ENCODE measurements at places on chromosomes 12 and 14.

GRCh38 chr12:104494793-104495158 is 38.0 kb downstream of the CHST11 start:
- no peak for DNase-seq

DNA sequence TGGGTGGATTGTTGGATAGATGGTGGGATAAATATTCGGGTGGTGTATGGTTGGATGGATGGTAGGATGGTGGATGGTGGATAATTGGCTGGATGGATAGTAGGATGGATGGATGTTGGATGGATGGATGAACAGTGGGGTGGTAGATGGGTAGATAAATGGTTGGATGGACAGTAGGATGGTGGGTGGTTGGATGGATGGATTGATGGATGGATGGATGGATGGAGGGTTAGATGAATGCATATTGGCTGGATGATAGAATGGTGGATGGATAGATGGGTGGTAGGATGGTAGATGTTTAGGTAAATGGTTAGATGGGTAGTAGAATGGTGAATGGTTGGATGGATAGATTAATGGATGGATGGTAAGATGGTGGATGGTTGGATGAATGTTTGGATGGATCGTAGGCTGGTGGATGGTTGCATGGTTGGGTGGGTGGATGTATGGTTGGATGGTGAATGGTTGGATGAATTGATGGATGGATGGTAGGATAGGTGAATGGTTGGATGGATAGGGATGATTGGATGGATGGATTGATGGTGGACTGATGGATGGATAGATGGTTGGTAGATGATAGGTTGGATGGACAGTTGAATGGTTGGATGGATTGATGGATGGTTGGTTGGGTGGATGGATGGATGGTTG is 23.6 kb downstream of the ZBTB42 start:
- no peak for DNase-seq

DNA sequence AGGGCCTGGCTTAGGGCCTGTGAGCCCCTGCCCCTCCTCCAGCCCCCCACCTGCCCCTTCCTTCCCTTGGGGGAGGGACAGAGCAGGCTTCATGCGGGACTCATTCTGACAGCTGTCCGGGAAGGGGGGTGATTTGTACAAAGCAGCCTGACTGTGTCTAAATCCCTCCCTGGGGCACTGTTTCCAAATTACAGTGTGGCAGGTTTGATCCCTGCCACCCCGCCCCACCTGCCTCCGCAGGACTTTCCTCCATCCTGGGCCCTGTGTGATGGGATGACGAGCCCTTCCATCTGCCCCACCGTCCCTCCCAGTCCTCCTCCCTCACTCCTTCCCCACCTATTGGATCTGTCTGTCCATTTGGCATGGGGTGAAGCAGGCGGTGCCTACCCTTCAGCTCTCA is 363.9 kb downstream of the BCL11B start:
- no peak for DNase-seq

GRCh38 chr14:74141703-74142102 is 56.9 kb downstream of the LIN52 start:
- DNase-seq: no peak

DNA sequence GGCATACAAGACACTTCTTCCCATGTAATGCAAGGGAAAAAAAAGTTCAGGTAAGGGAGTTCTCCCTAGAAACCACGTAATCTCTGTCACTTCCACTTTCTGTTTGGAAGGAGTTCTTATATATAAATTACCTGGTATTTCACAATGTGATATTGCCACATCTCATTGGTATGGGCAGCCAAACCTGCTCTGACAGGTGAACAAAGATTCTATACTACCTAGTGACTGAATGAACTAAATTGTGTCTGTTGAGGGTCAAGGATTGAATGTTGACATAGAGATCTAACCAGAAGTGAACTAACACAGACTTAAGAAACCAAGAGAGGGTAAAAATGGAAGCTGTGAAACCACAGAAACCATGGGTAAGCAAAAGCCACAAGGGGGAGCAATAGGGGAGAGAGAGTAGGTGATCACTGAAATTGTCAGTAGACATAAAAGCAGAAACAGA is 161.3 kb downstream of the RPL10L start:
- DNase-seq: no peak

DNA sequence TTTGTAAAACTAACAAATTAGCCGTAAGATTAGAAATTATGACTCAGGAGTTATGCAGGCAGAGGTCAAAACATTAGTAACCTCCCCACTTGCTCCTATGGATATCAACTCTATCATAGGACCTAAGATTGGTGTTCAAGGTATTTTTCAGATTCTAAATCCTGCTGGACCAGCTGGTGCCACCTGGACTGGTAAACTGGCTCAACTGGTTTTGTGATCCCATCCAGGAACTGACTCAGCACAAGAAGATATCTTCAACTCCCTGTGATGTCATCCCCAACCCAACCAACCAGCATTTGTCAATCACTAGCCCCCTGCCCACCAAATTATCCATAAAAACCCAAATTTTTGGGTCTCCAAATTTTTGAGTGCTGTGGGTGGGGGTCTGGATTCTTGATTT is 98.1 kb upstream of the OR4E1 start:
- DNase-seq: no peak

DNA sequence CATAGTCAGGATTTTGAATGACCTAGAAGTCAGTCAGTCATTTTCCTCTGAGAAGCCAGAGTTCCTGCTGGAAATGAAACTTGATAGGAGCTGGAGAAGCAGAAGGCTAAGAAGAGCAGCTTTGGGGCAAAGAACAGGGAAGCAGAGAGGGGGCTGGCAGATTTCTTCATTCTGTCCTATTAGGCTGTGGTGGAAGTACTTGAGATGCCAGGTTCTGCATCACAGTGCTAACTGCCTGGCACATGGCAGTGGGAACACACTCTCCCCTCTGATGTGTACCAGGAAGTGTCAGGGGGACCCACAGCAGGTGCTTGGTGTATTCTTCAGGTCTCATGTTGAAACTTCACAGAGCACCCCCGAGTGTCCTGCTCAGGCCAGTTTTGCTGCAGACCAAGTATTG is 61.0 kb downstream of the SUSD6 start:
- no peak for DNase-seq

DNA sequence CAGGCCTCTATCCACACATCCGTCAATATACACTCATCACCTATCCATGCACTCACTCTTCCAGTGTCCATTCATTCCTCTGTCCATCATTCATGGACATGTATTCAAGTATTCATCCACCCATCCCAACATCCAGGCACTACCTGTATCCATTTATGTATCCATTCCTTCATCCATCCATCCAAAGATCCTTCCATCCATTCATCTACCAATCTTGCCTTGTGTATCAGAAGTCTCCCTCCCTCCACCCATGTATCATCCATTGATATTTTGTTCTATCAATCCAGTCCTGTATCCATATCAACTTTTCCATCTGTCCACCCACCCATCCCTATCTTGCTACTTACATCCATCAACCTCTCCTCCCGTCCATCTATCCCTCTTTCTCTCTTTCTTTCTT is 4.0 kb downstream of the BEGAIN start:
- DNase-seq: no peak

GRCh38 chr12:70448371-70448770 is 82.3 kb downstream of the KCNMB4 start:
- DNase-seq: no peak

- no peak for DNase-seq
These were observed 122.9 kb upstream of the RAP1B start for GRCh38 chr12:68487721-68488309.

GRCh38 chr12:6551063-6551461 is 4.8 kb downstream of the IFFO1 start:
- DNase-seq: no peak

DNA sequence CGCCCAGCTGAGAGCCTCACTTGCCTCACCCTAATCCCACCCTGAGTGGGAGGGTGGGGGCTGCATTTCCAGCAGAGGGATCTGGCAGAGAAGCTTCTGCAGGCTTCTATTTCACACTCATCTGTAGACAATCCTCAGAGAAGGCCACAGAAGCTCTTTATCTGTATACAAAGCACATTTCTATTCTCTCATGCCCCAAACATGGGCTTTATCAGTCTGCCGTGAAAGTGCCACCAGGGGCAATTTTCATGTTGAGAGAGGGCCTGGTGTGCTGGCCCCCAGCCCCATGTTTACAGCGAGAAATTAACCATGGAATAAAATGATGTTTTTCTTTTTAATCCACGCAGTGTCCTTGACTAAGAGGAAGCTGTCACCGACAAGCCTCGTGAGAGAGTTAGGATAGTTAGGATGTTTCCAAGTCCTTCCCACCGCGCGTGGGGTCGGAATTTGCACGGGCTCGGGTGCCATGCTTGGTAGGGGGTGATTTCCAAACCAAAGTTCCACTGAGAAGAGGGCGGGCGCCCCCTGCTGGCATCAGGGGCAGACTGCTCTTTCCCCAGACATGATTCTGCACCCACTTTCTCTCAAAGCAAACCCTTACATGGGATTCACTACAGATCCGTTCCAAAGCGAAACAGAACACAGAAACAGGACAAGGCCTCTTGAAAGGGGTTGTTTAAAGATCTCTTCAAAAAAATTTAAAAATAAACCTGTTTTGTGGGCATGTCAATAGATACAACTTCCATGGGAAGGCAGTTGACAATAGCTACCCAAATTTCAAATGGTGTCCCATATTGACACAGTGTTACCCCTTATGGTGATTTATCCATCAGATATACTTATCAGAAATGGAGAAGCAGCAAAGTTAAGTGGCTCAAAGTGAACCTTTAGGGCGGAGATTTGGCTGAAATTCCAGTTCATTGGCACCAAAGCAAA is 19.4 kb downstream of the BDKRB1 start:
- DNase-seq: peak; percentile 35

DNA sequence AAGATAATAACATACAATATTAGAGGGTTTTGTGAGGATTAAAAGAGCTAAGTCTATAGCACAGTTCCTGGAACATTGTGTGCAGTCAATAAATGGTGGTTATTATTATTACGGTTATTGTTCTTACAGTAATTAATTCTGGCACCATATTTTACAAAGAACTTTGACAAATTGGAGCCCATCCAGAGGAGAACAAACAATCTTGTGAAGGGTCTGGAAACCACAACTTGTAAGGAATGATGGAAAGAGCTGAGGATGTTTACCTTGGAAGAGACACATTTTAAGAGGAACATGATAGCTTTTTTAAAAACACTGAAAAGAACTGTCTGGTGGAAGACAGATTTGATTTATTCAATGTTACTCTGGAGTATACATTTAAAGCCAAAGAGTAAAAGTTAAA is 150.5 kb upstream of the KRR1 start:
- DNase-seq: peak; percentile 30

DNA sequence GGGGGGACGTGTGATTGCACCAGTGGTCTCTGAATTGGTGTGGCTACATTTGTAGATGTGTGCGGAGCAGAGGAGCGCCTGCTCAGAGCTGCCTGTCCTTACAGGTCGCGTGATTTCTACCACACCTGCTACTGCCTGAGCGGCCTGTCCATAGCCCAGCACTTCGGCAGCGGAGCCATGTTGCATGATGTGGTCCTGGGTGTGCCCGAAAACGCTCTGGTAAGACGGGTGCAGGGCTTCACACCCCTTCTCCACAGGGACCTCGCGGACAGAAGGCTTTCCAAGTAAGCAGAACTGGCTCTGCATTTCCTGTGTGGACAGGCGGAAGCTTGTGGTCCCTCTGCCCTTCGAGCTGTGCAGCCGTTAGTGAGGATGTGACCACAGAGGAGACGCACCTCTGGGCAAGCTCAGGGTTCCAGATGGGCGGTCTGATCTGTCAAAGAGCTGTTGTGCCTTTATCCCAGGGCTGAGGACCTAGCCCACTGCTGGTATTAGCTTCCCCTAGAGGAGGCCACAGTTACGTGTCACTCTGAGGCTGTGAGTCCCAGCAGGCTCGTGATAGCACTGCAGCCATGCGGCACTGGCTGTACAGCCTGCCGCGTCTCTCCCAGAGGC is 47.7 kb downstream of the MAX start:
- no peak for DNase-seq

DNA sequence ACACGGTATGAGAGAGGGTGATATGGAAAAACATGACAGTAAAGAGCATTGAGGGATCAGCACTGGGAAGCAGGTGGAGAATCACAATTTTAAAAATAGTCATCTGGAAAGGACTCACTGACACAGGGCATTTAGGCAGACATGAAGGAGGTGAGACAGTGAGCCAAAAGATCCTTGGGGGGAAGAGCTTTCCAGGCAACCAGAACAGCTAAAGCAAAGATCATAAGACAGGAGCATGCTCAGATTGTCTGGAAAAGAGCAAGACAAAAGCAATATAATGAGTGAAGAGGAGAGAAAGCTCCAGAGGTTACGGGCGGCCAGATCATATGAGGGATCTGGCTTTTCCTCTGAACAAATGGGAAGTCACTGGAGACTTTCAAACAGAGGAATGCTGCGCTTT is 63.9 kb downstream of the DENND5B start:
- no peak for DNase-seq

DNA sequence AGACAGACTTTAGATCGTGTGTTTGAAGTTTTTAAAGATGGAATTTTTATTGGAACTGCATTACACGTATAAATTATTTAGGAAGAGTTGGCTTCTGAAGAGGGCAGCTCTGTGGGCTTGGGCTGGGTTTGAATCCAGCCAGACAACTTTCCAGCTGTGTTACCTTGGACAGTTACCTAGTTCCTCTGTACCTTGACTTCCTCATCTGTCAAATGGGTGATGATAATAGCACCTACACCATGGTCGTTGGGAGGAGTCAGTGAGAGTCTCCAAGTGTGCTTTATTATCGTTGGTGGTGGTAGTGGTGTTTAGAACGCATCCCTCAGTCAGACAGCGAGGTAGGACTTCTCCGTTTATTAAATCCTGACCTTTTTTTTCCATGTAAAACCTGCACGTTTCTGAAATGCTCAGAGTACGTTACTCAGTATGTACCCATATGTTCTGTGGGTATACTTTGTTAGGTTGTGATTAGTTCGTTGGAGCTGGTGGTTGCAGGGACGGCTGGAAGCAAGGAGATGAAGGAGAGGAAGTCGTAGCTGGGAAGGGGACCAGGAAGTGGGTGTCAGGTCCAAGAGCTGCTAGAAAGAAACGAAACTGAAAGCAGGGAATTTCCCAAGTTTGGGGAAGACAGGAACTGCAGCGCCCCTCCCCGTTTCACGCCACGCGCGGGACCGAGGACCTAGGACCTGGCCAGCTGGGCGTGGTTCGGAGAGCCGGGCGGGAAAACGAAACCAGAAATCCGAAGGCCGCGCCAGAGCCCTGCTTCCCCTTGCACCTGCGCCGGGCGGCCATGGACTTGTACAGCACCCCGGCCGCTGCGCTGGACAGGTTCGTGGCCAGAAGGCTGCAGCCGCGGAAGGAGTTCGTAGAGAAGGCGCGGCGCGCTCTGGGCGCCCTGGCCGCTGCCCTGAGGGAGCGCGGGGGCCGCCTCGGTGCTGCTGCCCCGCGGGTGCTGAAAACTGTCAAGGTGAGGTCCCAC is at the start of gene OAS3:
Gene OAS3 (plus strand): TSS at position 734 of the 979 bp plus-strand sequence. CDS start 57 bp downstream, at position 791.
- peak; percentile 52 for DNase-seq

DNA sequence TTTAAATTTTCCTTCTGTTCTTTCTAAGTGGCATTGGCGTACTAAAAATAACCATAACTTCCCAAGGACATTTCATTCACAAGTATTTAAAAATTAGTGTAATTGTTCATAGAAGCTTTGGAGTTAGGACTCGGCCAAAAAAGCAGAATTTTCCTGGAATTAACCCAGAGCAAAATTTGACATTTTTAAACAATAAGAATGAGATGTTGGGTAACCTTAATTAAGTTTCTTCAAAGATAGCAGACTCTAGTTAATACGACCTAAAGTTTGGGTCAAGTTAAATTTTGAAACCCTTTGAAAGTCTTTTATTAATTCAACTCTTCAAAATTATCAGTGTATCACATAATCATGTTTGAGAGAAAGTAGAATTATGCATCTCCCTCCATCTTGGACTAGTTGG is 118.3 kb downstream of the AKAP6 start:
- no peak for DNase-seq

GRCh38 chr12:122100568-122100967 is 22.0 kb downstream of the MLXIP start:
- DNase-seq: no peak

GRCh38 chr14:69354383-69355153 is 43.5 kb downstream of the ERH start:
- DNase-seq: no peak

All from kidney glomerular epithelial cell (primary cell).